ENCODE measurements at places on chromosomes 5 and 9. TPM values are rescaled to one million over a fixed set of nuclear protein-coding genes. Genes with fewer than 3 reads are reported as not detected.

The CCNO gene
- total RNA-seq = not detected

The RMRP gene
- total RNA-seq = 2,887 TPM

The LCN12 gene
- 0.82 TPM for total RNA-seq

DNA sequence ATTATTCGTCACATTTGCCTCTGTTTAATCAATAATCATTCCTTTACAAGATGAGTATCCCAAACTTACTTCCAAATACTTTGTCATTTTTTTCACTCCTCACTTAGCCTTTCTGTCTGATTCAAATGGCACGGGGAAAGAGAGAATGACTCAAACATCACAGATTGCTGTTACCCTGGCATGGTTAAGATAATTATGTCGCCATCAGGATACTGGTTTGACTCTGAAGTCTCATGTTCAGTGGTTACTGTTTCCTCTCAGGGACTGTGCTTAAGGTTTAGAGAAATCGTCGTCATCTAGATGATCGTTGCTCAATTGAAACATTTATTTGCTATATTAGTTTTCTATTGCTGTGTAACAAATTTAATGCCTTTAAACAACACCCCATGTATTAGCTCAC is 45.2 kb upstream of the RAD23B start:
- no peak for DNase-seq

GRCh38 chr5:172424111-172424490 is 30.2 kb downstream of the SH3PXD2B start:
- no peak for DNase-seq

GRCh38 chr5:123125962-123126732 is 37.1 kb downstream of the PRDM6 start:
- DNase-seq = no peak

The RAD50 gene
- 48.8 TPM for total RNA-seq

The LCNL1 gene
- total RNA-seq = 0.31 TPM

DNA sequence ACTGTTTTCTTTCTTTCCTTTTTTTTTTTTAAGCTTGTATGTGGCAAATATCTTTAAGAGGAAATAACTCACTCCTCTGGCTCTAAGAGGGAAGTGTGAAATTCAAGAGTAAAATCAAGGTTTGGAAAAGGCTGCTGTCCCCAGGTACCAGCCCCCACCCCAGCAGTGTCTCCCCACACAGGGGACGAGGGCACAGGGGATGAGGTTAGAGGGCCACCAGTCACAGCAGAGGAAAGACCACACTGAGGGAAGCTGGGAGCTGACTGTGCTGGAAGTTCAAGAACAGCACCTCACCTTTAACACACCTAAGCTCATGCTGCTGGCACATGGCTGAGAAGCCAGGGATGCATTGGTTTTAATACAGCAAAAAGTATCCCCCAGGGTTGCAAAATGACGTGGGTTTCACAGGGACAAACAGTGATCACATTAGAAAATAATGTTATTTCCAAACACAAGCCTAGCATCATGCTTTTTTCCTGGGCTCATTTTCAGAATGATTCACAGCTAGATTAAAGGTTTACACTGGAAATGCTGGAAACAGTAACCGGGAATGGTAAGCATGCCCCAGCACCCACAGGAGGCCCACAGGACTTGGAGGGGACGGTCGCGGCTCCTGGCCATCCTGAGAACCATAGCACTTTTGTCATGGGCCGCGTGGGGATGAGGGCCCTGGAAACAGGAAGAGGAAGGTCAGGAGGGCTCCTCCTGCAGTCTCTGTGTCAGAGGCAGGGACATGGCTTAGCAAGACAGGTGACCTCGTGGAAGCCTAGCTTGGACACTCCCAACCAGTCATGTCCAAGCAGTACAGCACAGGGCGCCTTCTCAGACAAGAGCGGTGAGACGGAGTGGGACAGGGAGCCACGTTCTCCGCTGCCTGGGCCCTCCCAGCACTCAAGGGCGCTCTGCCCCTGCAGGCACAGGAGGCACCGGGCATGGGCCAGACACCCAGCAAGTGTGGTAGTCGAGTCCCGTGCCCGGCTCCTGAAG is 6.9 kb downstream of the LPCAT1 start:
- DNase-seq = no peak

GRCh38 chr5:134132372-134133187 is 18.1 kb downstream of the TCF7 start:
- no peak for DNase-seq

GRCh38 chr9:108300306-108301287 is 555.2 kb downstream of the ACTL7B start:
- DNase-seq = no peak

- peak; percentile 84 for DNase-seq
These were observed 19.9 kb upstream of the ZFAND5 start for GRCh38 chr9:72384710-72385485.

DNA sequence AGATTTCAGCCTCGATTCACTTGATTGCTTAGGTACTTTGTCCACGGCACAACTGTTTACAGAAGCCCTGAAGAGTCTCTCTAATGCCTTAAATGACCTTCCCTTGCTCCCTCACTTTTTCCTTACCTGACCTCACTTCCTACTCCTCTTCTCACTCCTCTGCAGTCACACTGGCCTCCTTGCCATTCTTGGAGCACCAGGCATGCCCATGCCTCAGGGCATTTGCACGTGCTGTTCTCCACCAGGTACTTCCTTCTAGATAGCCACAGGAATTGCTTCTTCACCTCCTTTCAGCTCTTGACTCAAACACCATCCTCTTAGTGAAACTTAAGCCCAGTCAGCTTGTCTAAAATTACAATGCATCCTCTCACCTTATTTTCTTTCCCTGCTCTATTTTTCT is 52.4 kb upstream of the TRAF1 start:
- no peak for DNase-seq

DNA sequence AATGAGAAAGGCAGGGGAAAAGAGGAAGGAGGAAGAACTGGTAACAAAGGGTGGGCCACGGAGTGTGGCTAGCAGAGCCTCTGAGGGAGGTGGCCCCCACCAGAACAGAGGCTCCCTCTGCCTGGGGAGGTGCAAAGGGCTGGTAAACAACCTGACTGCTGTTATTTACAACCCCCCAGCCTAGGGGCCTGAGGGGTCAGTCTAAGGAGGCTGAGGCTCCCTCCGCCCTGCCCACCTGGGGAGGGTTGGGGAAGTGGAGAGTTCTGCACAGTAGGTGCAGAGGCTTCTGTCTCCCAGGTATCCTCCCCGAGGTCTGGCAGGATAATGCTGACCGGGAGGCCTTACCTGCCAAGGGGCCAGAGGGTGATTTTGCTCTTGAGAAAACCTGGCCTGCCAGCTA is 35.6 kb upstream of the SMU1 start:
- no peak for DNase-seq

- peak; percentile 79 for DNase-seq
These were observed at the start of gene ANXA1 for GRCh38 chr9:73151653-73152542. Gene ANXA1, plus strand, starts transcription at chr9:73151865. Its CDS starts 6,671 bp downstream, at chr9:73158536.

DNA sequence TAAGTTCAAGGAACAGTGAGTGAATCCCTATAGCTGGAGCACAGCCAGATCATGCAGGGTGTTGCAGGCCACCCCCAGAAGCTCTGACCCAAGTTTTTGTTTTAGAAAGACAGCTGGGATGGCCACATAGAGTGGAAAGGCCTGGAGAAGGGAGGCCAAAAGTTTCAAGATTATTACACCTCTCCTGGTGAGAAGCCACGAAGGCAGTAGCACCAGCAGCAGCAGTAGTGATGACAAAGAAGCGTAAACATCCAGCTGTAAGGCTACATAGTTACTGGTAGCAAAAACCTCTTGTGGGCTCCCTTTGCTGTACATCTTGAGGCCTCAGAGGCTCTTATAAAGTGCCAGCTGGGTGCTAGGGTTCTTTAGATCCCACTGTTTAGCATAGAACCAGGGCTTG is 11.8 kb downstream of the ADAMTSL1 start:
- DNase-seq = no peak
